ENCODE measurements at places on chromosomes 6 and 20. TPM values are rescaled to one million over a fixed set of nuclear protein-coding genes. Genes with fewer than 3 reads are reported as not detected.

The SEMG1 gene
- not detected for total RNA-seq

The DOK5 gene
- 9.8 TPM for total RNA-seq

The PRSS16 gene
- not detected for total RNA-seq

The PSMF1 gene
- 138 TPM for total RNA-seq

The FYN gene
- total RNA-seq, result 37.3 TPM

The PDE7B gene
- total RNA-seq, result 5.6 TPM

The TBC1D22B gene
- 7.7 TPM for total RNA-seq

The BNIP5 gene
- total RNA-seq, result not detected

The NKX2-2 gene
- not detected for total RNA-seq

The ZNF334 gene
- total RNA-seq, result 1.7 TPM

The LGSN gene
- not detected for total RNA-seq

The PAK1IP1 gene
- total RNA-seq, result 15.3 TPM

The ADGRF5 gene
- under 0.01 TPM for total RNA-seq

The ASIP gene
- total RNA-seq, result not detected

The KCNB1 gene
- total RNA-seq, result not detected

The WFDC10B gene
- total RNA-seq, result not detected

The PLA2G7 gene
- not detected for total RNA-seq

The PTK7 gene
- total RNA-seq, result 96.6 TPM

The FAM209B gene
- not detected for total RNA-seq

The C6orf15 gene
- not detected for total RNA-seq

The EBF4 gene
- total RNA-seq, result 0.34 TPM

The PDYN gene
- total RNA-seq, result not detected

The DCBLD1 gene
- total RNA-seq, result 48.2 TPM

The MBOAT1 gene
- 7.0 TPM for total RNA-seq

The SLC17A1 gene
- not detected for total RNA-seq

The HELZ2 gene
- total RNA-seq, result 26.2 TPM

The PSMB9 gene
- 4.9 TPM for total RNA-seq

The FAM162B gene
- 19.8 TPM for total RNA-seq

The TUBB1 gene
- total RNA-seq, result not detected

The BPIFA1 gene
- not detected for total RNA-seq

The PM20D2 gene
- 17.0 TPM for total RNA-seq

The ATF6B gene
- 25.9 TPM for total RNA-seq

The OPRM1 gene
- total RNA-seq, result not detected

The ARFGAP1 gene
- total RNA-seq, result 63.9 TPM

The TULP1 gene
- total RNA-seq, result not detected

The MYH7B gene
- 0.15 TPM for total RNA-seq

The COL11A2 gene
- 1.2 TPM for total RNA-seq

The LAMP5 gene
- total RNA-seq, result not detected

The EYS gene
- not detected for total RNA-seq

The SPO11 gene
- total RNA-seq, result not detected

The PHF20 gene
- total RNA-seq, result 27.6 TPM

The REPS1 gene
- total RNA-seq, result 26.2 TPM

The ADTRP gene
- total RNA-seq, result 0.17 TPM

The SEL1L2 gene
- total RNA-seq, result not detected

The SNAP91 gene
- total RNA-seq, result 0.15 TPM

Measured in bronchus fibroblast of lung (primary cell).